ENCODE measurements at places on chromosomes 12 and 14. TPM values are rescaled to one million over a fixed set of nuclear protein-coding genes. Genes with fewer than 3 reads are reported as not detected.

- DNase-seq: no peak
These were observed 539 bp downstream of the PSME2 start for GRCh38 chr14:24145690-24146452.

RNASE4 gene
- 4.2 TPM for polyA plus RNA-seq

- no peak for DNase-seq
These were observed at the start of gene TSPAN8 for GRCh38 chr12:71157601-71158233. TSS of gene TSPAN8 (minus strand) at chr12:71157999. CDS start at chr12:71157678, 321 bp downstream.

CLEC9A gene
- polyA plus RNA-seq: 0.37 TPM

- no peak for DNase-seq
These were observed 6.5 kb downstream of the SLC22A17 start for GRCh38 chr14:23345987-23346692.

GRCh38 chr12:18476861-18477260 is 215.5 kb downstream of the PIK3C2G start:
- DNase-seq: no peak

- DNase-seq: no peak
These were observed 126.0 kb upstream of the PZP start for GRCh38 chr12:9334041-9334692.

- DNase-seq: no peak
These were observed 465.7 kb upstream of the MGAT4C start for GRCh38 chr12:86721713-86722397.

TAS2R46 gene
- polyA plus RNA-seq: 0.35 TPM

DNA sequence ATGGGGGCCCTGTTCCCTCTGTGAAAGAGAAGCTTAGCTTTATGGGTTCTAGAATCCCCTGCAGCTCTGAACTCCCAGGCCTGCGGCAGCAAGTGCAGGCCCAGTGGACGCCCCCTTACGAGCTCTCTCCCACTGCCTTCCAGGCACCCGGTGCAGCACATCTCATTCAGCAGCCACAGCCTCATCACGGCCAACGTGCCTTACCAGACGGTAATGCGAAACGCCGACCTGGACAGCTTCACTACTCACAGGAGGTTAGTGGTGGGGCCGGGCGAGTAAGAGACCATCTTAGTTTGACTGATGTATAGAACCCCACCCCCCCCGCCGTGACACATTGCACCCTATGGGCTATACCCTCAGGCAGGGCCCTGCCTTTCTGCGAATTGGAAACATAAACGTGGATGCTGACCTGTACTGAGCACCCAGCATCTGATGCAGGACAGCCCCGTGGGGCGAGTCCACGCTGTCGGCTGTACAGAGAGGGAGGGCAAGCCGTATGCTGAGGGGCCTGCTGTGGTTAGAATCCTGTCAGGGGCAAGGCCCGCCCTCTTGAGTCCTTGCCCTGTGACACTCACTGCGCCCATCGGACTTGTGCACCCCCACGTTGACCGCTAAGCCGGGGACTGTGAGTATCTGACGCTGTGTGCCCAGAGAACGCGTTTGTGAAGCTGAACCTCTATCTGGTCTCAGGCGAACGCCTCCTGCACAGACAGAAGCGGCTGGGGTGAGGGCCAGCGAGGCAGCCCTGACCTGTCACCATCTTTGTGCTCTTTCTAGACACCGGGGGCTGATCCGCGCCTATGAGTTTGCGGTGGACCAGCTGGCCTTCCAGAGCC is 71.7 kb downstream of the TESC start:
- no peak for DNase-seq

TSHR gene
- 0.65 TPM for polyA plus RNA-seq

NCKAP5L gene
- 42.4 TPM for polyA plus RNA-seq

DNA sequence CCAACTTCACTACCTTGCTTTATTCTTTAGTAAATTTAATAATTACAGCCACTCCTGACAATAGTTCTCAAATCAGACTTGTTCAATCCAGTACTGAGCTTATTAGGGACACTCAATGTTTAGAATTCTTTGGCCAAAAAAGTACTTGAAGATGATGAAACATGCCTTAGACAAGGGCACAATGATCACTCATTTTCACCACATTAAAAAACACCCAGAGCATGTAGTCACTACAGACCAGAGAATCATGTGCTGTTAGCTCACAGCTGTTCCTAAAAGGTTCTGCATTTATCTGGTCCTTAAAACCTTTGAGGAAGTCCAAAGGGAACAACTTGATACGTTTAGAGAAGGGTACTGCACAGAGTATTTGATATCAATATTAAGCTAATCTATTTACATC is 98.7 kb downstream of the INSM2 start:
- DNase-seq: no peak

DNA sequence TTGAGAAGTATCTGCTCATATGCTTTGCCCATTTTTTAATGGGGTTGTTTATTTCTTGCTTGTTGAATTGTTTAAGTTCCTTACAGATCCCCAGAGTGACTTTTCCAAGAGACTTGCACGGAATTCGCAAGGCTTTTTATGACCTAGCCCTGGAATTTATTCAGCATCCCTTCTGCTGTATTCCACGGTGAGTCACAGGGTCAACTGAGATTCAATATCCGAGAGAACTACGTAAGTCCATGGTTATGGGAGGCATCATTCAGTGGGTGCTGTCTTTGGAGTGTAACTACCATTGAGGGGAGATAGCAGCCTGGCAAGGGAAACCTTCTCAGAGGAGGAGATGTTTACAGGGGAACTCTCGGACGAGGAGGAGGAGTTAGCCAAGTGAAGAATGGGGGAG is 20.9 kb upstream of the GPRC5A start:
- no peak for DNase-seq

DNA sequence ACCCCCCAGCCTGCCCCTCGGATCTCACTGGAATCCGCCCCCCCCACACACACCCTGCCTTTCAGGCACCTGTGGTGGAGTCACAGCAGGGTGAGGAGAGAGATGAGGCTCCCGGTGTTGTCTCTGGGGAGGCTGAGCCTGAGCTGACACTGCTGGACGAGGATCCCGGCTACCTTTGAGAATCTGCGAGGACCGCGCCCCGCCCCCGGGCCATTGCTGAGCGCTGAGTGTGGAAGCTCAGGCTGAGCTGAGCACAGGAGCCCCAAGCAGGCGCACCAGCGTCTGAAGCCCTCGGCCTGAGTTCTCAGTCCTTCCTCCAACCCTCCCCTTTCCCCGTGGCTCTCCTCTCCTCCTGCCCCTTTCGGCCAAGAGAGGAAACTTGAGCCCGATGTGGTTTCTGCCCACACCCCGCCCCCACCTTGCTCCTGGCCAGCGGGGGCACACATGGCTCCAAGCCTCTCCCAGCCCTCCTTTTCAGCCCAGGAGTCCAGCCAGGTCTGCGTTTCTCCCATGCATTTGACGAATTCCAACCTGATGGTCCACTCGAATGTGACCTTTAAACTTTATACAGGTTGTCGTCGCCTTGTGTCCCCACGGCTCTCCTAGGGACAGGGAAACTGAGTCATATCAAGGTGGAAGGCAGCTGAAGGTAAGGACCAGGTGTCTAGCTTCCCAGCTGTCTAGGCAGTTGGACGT is at the start of gene NFE2:
TSS of gene NFE2 (minus strand) at position 284 of the 696 bp plus-strand sequence. CDS start 5,767 bp downstream, outside the sequence.
- DNase-seq: no peak

- DNase-seq: no peak
These were observed 359.3 kb downstream of the TMTC2 start for GRCh38 chr12:83046019-83046418.

DNA sequence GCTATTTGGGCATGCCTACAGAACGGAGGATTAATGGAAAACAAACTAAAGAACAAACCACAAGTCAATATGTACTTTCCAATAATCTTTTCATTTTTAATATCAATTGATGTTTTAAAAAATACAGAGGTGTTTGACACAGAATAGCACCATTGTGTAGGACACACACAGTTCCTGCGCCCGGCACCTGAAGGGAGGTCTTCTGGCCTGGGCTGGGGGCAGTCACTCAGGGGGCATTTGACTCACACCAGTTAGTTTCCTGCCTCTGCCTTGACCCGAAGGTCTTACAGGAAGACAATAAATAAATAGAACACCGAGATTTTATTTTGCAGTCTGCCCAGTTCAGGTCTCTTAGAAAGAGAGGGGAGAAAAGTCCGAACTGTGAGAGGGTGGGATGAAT is 9.5 kb downstream of the TMEM106C start:
- DNase-seq: no peak

GRCh38 chr12:64268409-64268808 is 46.3 kb upstream of the KICS2 start:
- DNase-seq: no peak

- DNase-seq: no peak
These were observed 590.5 kb upstream of the ATP2B1 start for GRCh38 chr12:90299121-90299520.

DNA sequence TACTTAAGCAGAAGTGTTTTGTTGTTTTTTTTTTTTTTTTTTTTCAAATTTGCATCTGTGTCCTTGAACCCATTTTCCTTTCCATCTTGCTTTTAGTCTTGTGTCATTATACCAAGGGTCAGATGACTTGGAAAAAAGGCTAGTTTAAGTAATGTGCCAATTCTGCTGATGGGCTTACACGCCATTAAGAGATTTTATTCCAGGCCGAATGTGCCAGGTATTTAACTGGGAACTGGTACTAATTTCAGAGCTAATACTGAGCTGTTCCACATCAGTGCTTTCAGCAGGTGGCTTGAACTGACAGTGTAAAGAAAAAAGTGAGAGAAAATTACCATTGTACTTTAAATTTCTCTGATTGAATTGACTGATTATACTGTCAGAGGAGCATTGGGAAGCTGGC is 224.9 kb downstream of the NPAS3 start:
- no peak for DNase-seq

GRCh38 chr12:69457433-69457832 is 12.8 kb upstream of the FRS2 start:
- no peak for DNase-seq

EML5 gene
- 1.6 TPM for polyA plus RNA-seq

CEP128 gene
- 3.3 TPM for polyA plus RNA-seq

GRCh38 chr14:69713209-69713781 is 53.6 kb upstream of the SRSF5 start:
- no peak for DNase-seq

SLC6A13 gene
- polyA plus RNA-seq: 3.1 TPM

DNA sequence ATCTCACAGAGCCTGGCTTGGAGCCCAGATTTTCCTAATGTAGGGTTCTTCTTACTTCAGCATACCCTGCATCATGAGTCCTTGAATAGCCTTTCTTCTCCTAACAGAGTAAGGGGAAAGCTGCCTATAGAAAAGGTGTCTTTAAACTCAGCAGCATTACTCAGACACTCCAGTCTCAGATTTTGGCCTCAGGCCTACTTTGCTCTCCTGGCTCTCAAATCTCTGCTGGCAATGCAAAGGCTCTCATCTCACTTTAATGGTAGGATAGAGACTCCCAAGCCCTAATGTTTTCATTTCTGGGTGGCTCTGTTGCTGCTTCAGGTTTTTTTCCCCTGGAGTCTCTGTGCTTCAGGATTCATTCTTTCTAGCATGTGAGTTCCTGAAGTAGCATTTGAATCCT is 9.1 kb upstream of the NKX2-8 start:
- DNase-seq: no peak

CLEC2D gene
- 11.7 TPM for polyA plus RNA-seq

- DNase-seq: no peak
These were observed 1.6 kb downstream of the ADGRD1 start for GRCh38 chr12:130955238-130955816.

GRCh38 chr14:66508846-66509621 is 1.1 kb downstream of the GPHN start:
- DNase-seq: no peak

- DNase-seq: no peak
These were observed 186.3 kb upstream of the NUDT4 start for GRCh38 chr12:93191423-93191822.

AQP6 gene
- polyA plus RNA-seq: 0.14 TPM

DNA sequence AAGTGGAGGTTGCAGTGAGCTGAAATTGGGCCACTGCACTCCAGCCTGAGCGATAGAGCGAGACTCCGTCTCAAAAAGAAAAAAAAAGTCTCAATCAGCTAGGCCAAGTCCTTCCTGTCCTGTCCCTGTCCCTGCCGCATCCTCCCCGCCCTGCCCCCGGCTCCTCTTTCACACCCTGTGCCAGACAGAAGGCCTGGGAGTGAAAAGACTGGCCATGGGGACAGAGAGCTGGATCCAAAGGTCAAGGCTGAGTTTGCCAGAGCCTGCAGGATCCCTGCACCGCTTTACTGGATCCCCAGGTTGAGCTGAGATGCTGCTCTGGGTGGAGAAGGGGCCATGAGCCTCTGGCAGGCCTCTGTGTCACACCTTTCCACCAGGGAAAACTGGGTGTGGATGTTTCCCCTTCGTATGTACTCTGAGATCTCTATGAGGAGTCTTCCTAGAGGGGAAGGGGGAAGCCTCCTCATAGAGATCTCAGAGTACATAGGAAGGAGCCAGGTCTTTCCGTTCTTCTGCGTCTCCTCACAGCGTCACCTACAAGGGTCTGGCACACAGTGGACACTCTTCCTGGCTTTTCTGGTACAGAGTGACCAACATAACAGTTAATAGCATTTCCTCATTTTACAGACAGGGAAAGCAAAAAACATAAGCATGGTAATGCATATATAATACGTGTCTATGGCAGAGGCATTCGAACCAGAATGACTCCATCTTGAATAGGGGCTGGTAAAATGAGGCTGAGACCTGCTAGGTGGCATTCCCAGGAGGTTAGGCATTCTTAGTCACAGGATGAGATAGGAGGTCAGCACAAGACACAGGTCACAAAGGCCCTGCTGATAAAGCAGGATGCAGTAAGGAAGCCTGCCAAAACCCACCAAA is 35.1 kb downstream of the NINJ2 start:
- no peak for DNase-seq

JPH4 gene
- polyA plus RNA-seq: 0.66 TPM

All from forelimb muscle (tissue), 1 donor.